Mesothelial cell of epicardium (in vitro differentiated cells): ENCODE measurements at places on chromosomes 11 and 22.

DNA sequence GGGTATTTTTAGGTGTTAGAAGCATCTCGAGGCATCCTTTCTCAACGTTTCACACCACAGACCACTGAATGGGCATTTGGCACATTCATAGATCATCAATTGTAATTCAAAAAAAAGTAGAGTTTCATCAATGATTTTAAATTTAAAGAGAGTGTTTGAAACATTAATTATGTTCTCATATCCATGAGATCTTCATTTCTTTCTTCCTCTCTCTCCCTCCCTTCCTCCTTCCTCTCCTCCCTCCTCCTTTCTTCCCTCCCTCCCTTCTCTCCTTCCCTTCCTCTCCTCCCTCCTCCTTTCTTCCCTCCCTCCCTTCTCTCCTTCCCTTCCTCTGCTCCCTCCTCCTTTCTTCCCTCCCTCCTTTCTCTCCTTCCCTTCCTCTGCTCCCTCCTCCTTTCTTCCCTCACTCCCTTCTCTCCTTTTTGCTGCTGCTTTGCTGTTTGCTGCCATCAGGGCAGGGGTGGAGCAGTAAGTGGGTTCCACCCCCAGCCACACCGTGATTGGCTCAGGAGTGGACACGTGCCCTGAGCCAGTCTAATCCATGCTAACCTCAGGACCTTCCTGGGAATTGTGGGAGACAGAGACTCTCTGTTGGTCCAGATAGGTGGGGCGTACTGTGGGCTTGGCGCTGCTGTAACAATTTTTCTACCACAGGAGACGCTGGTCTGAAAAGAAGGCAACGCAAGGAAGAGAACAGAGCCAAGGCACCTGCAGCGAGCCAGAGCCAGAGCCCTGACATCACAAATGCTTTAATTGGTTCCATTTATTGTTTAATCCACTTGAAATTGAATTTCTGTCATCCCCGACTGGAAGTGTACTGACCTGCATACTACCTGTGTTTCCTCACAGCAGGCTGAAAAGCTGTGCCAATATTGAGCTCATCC is 33.7 kb upstream of the APOBEC3A start:
- no peak for DNase-seq

GRCh38 chr22:49608660-49609059 is 219.0 kb downstream of the BRD1 start:
- DNase-seq, result no peak

DNA sequence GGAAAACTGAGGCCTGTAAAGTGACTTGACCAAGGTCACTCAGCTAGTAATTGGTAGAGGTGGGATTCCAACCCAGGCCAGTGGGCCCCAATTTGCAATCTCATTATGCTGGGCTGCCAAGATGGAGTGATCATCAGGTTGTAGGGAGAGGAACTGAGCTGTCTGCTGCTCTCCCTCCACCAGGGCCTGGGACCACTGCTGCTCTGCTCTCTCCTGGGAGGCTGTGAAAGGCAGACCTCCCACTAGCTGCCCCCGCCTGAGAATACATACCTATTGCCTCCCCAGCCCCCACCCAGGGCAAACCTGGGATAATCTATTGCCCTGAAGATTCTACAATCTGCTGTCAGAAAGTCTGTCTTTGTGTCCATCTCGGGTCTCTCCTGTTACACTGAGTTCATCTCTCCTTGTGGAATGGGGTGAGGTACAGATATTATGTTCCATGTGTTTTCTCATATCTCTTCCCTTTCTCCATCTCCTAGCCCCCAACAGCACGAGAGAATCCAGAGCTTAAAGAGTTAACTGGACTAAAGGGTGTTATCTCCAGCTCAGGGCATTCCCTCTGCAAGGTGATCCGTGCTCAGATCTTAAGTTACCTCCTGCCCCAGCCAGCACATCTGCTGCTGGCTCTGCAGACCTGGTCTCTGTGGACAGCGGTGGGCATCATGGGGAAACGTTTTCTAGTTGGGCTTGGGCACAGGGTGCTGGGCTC is 5.6 kb downstream of the NECTIN1 start:
- no peak for DNase-seq

- DNase-seq, result no peak
These were observed 133.5 kb downstream of the CD44 start for GRCh38 chr11:35272391-35272902.

DNA sequence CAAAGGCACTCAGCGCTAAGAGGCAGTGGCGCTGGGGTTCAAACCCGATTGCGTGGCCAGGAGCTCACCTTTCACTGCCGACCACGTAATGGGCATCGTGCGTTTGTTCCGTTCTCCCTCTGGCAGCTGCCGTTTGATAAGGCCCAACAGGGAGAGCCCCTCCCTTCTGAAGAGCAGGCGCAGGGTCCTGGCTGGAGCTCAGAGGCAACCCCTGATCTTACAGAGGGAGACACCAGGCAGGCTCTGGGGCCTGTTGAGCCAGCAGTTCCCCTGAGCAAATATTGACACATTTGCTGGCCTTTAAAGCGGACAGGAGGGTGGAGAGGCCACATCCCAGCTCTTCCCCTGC is 11.7 kb upstream of the C1QTNF6 start:
- DNase-seq, result no peak

- DNase-seq, result no peak
These were observed 227.8 kb downstream of the BRD1 start for GRCh38 chr22:49599691-49600455.

DNA sequence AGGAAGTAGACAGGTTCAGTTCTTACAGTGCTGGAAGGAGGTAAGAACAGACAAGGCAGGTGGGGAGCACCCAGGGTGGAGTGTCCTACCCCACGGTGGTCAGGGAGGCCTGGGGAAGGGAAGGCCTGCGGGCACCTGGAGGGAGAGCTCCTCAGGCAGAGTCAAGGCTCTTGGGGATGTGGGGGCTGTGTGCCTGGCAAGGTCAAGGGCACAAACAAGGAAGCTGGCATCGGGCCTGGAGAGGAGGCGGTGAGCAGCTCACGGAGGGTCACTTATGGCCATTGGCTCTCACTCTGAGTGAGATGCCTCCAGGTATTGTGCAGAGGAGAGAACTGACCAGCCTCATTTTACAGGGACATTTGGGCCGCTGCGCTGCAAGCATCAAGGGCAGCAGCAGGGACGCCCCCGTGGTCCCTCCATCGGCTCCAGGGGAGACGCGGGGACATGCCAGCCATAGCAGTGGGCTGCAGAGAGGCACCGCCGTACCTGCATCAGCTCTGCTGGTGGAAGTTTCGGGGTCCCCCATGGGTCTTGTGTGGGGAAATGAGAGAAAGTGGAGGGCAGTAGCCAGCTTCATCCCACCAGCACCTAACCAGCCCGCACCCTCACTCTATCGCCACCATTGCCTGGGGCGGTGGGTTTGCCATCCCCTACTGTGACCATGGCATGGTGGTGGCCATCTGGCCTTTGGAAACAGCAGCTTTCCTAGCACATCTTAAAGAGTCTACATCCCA is 37.5 kb upstream of the RTL6 start:
- DNase-seq, result no peak

GRCh38 chr11:112082729-112083128 is 3.8 kb downstream of the TIMM8B start:
- no peak for DNase-seq

DNA sequence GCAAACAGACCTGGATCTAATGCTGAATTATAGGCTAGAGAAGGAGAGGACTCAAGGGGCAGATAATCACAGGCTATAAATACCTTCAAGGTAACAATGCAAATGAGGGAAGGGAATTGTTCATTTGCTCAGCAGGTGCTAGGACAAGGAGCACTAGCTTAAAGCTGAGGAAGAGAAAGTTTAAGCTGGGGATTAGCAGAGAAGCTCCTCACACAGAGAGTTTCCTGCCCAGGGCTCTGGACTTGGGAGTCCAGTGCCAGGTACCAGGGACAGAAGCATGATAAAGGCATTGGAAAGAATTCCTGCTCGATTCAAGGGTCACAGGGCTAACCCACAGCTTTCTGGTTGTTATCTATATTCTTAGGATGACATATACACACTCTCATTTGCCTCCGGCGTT is 509.9 kb downstream of the NTM start:
- DNase-seq, result no peak

- DNase-seq, result no peak
These were observed 2.6 kb upstream of the FTH1 start for GRCh38 chr11:61969838-61970662.

GRCh38 chr11:110859240-110859840 is 147.1 kb upstream of the ARHGAP20 start:
- no peak for DNase-seq

DNA sequence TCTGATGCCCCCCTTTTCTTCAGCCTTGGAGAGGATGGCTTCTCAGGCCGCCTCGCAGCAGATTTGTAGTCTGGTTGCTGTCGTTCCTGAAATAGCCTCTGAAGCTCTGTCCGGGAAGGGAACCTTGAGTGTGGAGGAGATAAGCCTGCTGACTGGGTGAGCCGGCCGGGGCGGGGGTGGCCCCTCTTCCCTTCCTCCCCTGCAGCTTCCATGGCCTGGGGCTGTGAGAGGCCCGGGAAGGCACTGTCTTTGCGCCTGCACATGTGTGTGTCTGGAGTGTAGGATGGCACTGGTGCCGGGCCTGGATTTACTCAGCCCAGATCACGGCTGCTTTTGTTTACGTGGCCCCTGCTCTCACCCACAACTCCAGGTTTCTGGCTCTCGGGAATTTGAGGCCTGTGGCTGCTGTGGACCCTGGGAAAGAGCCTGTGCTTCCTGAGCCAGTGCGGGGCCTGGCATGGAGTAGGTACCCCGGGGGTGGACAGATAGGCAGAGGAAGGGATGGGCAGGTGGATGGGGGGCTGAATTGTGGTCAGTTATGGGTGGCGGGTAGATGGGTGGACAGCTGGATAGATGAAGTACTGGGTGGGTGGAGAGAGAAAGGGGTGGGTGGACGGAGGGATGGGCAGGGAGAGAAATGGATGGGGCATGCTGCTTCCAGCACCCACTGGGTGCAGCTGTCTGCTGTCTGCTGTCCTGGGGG is 16.6 kb downstream of the KCNQ1 start:
- DNase-seq, result no peak

DNA sequence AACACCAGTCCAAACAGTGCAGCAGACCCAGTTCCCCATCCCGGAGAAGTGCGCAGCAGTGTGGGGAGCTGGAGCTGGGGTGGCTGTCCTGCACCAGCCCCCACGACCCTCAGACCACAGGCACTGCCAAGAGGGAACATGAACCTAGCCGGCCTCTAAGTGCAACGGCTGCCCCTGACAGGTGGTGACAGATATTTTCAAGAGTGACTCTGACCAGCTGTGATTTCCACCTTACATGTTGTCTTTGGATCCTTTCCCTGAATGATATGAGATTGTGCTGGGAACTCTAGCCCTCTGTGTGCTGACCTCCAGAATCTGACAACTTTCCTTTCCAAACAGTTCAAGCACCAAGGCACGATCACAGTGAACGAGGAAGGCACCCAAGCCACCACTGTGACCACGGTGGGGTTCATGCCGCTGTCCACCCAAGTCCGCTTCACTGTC is 12.6 kb downstream of the SERPIND1 start:
- no peak for DNase-seq

DNA sequence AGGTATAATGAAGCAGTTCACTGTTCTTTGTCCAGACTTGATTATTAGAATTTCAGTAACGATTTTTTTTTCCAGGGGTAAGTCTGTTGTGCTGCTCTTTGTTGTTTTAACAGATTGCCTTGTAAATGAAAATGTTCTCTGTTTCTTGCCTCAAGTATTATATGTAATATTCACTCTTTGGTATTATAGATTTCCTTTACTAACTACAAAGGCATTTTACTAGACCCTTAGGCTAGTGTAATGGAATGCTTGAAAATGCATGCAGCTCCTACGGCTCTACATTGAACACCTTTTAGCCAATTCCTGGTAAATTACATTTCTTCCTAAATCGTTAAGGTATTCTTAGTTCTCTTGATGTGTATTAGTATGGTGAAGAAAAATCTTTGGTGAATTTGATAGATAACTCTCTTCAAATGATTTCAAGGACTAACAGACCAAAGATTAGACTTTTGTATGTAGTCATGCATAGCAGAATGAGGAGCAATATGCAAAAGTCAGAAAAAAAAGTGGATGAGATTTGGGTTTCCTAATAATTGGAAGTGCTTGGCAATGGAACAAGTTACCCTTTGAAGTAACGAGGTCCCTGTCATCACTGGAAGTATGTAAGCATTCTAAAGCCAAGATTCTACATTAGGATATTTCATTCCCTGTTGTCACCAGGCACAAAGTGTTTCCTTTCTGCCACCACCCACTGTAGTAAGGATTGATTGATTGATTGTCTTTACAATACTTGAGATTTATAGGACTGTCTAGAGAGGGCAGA is 113.1 kb downstream of the DBX1 start:
- DNase-seq, result no peak

GRCh38 chr11:124778281-124778680 is 16.2 kb upstream of the ESAM start:
- no peak for DNase-seq

GRCh38 chr11:70637186-70637800 is 239.0 kb downstream of the CTTN start:
- no peak for DNase-seq

- DNase-seq, result no peak
These were observed 14.5 kb downstream of the CARS1 start for GRCh38 chr11:3042496-3043314.

DNA sequence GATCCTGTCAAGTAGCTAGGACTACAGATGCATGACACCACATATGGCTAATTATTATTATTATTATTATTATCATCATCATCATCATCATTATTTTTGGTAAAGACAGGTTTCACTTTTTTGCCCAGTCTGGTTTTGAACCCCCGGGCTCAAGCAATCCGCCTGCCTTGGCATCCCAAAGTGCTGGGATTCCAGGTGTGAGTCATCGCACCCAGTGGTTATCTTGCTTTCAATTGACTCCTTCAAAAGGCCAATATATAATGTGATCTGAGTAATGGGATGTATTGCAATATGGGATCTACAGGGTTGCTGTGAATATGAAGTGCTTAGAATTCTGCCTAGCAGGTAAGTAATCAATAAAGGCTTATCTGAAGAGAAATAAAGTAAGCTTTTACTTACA is 221.2 kb downstream of the SBF2 start:
- DNase-seq, result no peak
